Occipital lobe (tissue), 3 donors: ENCODE measurements at places on chromosomes 6 and 20.

GRCh38 chr6:11714116-11714797, 64.3 kb downstream of the ADTRP start:
- no peak for DNase-seq

DNA sequence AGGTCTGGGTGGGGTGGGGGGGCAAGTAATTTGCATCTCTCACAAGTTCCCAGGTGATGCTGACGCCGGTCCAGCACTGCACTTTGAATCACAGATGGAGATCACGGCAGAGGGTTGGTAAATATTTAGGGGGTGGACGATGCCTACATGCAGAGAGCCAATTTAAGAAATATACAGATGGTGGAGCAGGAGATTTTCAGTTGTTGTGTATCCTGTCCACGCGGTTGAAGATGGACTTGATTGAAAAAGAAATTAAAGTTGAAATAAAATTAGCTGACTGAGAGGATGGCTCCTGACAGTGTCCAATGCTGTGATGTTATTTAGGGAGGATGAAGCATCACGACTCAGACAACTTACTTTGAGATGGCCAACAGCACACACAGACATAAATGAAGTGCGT, 74.6 kb downstream of the PHACTR3 start:
- no peak for DNase-seq

GRCh38 chr6:2917801-2918445, 14.8 kb upstream of the SERPINB9 start:
- DNase-seq, result no peak

GRCh38 chr6:46734867-46735719, at the start of gene PLA2G7:
Gene PLA2G7 (minus strand): TSS chr6:46735375. CDS start chr6:46722891, 12,484 bp downstream.
- DNase-seq, result peak; percentile 22

GRCh38 chr6:22250486-22250885, 46.4 kb downstream of the PRL start:
- DNase-seq, result no peak
